HAP-1 (cell line): ENCODE measurements at places on chromosomes 5 and 9.

- no peak for DNase-seq
Observed at GRCh38 chr5:151614565-151614964, 23.4 kb upstream of the FAT2 start.

GRCh38 chr9:27350382-27350976, 53.5 kb upstream of the EQTN start:
- no peak for DNase-seq

- DNase-seq: no peak
Observed at GRCh38 chr5:159001247-159001646, 98.5 kb downstream of the EBF1 start.

GRCh38 chr5:178625679-178626483, 969 bp downstream of the CLK4 start:
- no peak for DNase-seq

- peak; percentile 66 for DNase-seq
Observed at GRCh38 chr9:14433351-14434157, 119.6 kb upstream of the NFIB start.

DNA sequence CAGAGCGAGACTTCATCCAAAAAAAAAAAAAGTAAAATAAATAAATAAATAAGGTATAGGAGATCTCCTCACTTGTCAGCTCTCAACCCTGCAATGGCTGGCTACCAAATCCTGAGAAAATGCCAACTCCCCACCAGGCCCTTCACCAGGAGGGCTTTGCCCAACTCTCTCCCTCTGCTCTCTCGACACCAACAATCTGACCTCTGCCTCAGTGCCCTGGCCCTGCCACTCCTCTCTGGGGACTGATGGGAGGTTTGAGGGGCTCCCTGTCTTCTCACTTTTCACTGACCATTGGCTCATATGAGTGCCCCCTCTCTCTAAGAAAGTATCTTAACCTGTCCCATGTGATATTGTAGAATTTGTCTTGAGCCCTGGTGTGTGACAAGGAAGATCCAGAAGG, 52.6 kb upstream of the SH3PXD2B start:
- DNase-seq: no peak

DNA sequence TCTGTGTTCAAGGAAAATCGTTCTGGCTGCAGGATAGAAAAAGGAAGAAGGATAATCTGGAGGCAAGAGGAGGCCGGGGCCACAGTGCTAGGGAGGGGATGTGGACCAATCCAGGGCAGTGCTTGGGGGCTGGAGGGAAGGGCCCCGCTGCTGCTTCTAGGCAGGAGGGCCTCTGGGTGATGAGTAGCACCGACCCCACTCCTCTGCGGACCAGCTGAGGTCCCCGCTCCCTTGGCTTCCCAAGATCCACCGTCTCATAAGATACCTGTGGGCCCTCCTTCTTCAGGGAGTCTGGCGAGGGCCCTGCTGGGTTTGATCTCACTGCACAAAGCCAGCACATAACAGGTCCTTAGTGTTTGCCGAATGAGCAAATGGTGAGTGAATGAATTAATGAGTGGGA, 93.5 kb upstream of the MVB12B start:
- DNase-seq: no peak

DNA sequence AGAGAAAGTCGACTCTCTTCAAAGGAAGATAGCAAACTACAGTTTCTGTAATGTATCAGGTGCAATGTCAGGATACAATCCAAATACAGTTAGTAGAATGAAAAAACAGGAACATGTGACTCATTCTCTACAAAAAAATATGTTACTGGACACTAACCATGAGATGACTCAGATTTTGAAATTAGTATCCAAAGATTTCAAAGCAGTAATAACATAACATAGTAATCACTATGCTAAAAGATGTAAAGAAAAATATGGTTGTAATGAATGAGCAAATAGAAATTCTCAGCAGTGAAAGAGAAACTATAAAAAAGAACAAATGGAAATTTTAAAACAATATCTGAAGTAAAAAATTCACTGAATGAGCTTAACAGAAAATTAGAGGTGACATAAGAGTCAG, 42.3 kb downstream of the SHOC1 start:
- no peak for DNase-seq

DNA sequence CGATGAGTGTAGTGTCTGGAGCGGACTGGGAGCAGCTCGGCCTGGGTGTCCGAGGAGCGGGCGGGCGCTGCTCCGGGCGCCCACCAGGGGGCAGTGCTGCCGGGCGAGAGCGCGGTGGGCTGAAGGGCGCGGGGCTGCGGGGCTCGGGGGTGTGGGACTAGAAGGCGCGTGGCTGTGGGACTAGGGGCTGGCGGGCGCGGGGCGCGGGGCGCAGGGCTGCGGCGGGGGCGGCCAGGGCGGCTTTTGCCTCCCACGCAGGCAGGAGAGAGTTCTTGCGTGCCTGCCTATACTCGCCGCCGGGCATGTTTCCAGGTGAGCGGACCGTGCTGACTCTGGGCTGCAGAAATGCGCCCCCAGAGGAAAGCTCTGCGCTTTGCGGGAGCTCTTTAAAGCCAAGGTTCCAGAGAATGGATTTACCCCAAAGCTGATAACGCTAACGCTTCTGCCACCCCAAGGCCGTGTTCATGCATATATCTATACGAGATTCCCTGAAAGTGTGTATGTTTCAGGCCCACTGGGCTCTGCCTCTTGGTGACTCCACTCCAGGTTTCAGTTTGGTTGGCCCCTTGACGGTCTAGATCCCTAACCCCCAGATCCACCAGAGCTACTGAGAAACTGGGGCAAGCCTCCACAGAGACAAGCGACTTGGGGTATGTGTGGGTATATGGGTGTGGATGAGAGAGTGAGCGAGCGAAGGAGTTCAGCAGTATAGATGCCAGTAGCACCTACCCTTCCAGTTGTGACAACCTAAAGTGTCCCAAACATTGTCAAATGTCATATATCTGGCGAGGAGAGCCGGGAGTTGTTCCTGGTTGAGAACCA, 56.2 kb downstream of the ACER2 start:
- DNase-seq: peak; percentile 47

GRCh38 chr9:89093201-89093975, 85.2 kb downstream of the SHC3 start:
- DNase-seq: no peak

DNA sequence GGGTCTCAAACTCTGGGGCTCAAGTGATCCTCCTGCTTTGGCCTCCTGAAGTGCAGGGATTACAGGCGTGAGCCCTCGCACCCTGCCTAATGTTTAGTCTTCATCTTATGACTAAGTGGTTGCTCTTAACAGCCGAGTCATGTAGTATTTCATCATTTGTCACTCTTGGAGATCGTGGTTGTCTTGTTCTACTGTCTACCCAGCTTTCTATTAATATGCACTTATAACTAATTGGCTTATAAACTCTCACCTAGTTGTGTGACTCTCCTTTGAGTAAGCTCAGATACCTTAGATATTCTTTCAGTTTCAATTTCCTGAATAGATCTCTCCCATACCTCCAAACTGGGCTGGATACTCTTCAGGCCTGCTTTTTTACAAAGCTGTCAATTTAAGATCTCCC, 19.9 kb downstream of the SLC44A1 start:
- no peak for DNase-seq

- no peak for DNase-seq
Observed at GRCh38 chr5:173556142-173557028, 60.1 kb downstream of the BOD1 start.

DNA sequence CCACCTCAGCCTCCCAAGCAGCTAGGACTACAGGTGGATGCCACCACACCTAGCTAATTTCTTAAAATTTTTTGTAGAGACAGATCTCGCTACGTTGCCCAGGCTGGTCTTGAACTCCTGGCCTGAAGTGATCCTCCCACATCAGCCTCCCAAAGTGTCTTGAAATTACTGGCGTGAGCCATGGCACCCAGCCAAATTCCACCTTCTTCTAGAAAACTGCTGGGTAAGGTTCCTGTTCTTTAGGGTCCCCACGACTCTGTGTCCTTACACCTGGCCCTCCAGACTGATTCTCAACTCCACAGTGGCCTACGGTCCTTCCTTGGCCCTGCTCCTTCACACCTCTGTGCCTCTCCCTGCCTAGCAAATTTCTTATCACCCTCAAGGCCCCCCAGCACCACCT, 1.9 kb downstream of the MAPK9 start:
- no peak for DNase-seq

DNA sequence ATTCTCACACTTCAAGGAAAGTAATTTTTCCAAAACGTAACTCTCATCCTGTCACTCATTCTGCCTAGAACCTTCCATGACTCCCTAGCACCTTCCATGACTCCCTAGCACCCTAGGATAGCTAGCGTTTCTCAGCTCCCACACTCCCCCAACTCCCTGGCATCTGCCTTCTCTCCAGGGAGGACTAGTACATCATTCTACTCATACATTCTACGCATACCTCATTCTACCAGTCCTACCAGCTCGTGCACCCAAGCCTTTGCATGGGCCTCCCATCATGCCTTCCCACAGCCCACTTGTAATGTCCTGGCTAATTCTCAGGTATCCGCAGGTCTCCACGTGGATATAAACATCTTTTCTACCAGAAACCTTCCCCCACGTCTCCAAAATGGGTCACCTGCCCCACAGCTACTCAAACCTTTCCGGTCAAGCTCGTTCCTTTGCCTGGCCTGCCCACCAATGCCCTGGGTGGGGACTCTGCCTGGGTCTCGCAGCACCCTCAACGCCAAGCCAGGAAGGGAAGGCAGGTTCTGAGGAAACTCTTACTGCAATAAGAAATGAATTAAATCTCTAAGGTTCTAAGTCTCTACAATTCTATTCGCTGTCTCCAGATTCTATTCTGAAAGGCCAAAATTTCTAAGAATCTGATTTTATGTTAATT, 930 bp downstream of the ANKS6 start:
- no peak for DNase-seq

DNA sequence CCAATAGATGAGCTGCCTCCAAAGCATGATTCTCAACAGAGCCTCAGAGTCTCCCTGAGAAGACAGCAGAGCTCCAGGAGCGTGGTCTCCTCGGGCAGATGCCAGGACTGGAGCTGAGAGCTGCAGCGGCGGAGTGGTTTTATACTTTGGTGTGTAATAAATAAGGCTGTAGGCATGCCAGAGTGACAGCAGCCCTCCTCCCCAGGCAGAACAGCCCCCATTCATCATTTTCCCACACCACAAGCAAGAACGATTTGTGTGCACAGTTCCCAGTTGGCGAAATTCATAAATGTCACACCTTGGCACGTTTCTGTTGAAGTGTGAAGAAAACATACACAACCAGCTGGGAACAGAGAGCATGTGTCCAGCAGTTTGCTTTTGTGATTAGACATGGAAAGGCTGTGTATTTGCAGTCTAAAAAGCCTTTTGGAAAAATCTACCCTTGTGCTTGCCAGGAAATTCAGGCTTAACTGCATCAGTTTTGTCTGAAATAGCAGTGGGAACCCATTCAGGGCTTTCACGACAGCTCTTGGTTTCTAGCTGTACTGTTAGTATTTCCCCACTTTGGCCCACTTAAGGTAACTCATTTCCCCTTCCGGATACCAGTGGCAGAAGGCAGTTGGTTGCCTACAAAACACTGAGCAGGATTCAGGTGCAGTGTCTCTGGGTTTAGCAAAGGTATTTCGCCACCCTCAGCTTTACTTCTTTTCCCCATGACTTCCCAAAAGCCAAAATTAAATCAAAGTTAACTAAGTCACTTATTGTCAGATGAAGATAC, at the start of gene C1QTNF3:
C1QTNF3 (minus strand) TSS at position 115 of the 778 bp plus-strand sequence; CDS start at position 27, 88 bp downstream.
- no peak for DNase-seq

GRCh38 chr9:121662359-121662758, 10.9 kb downstream of the DAB2IP start:
- no peak for DNase-seq

DNA sequence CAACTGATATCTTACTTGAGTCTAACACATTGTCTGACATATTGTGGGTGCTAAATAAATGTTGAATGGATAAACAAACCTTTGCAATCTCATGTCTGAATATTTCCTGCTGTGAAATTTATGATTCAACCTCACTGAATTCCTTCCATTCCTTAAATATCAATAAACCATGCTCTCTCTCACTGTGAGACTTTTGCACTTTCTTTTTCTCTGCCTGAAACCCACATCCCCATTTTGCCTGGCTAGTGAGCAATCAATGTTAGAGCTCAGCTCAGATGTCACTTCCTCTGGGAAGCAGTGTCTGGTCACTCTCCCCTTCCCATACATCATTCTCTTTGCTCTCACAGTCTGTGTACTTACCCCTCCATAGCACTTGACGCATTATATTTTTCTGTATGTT, 383.7 kb upstream of the TRPC7 start:
- DNase-seq: no peak

GRCh38 chr9:114387680-114388356, at the start of gene AKNA:
Gene AKNA, minus strand, starts transcription at chr9:114387982. Its CDS starts 6,649 bp downstream, at chr9:114381333.
- no peak for DNase-seq

DNA sequence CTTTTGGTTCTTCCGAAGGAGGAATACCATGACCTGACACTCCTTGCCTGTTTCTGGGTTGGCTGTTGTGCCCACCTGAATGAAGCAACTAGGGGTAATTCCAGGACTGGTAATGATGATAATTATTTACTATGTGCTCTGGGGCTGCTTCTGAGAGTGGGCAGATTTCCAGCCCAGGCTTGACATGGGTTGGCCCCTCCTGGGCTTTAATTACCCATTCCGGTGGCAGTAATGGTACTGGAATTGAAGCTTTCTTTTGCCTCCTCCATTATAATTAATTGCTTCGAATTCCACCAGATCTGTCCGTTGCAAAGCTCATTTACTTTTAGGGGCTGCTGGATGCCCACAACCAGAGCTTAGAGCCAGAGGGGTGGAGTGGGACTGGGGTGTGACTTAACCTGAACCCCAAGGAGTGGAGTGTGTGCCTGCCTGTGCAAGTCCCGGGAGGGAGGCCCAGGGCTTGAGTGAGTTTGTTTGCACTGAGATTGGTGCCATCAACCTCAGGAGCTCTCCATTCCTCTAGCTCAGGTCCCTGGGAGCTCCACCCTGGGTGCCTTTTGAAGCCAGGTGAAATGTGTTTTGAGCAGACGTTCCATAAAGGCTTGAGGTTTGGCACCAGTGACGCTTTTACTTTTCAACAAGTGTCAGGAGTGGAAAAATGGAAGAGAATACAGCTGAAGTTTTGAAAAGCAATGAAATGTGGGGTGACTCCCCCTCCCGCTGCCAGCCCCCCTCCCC, 214.6 kb downstream of the PDZD2 start:
- no peak for DNase-seq

GRCh38 chr5:127887282-127887681, 184.1 kb downstream of the CCDC192 start:
- DNase-seq: no peak

- no peak for DNase-seq
Observed at GRCh38 chr5:144284931-144285502, 114.3 kb downstream of the KCTD16 start.

DNA sequence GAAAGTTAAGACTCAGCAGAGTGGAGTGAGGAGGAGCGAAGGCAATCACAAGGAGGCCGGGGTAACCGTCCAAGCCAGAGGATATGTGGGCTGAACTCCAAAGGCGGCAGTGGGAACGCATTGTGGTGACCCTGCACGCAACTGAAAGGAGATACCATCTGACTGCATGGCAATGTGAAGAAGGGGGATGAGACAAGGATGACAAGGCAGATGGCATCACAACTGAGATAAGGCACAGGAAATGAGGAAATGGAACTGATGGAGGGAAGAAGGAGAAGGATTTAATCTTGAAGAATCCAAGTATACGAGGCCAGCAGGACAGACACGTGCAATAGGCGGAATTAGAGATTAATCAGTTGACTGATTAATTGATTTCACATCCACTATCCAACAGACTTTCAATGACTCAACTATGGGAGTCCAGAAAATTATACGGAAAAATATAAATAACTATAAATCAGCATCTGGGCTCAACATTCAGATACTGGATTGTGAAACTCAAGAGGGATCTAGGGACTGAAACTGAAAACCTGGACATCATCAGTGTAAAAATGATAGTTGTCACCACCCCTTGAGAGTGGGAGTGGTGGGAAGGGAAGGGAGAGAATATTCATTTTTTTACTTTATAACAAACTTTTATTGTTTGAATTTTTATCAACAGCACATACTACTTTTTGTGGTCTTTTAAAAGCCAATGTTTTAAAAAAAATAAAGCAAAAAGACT, 86.1 kb downstream of the ARL15 start:
- no peak for DNase-seq
